ENCODE measurements at places on chromosomes 3 and 15.

DNA sequence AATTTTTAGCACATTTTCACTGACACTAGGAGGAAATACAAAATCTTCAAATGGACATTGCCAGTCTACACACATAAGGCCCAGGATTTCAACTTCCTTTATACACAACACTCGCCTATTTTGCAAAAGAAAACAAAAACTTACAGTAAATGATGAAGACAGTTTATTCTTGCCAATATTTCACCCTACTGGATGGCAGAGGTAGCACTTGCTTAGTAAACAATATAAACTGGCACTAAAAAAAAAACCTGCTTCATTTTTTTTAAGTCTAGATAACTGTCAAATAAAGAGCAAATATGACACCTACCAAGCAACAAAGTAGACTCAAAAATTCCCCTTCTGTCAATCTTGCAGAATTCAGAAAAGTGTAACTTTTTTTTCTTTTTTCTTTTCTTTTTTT lies 204.0 kb downstream of the VPS13C start:
- no peak for DNase-seq

GRCh38 chr3:133393204-133393603 lies 6.7 kb upstream of the BFSP2 start:
- no peak for DNase-seq

DNA sequence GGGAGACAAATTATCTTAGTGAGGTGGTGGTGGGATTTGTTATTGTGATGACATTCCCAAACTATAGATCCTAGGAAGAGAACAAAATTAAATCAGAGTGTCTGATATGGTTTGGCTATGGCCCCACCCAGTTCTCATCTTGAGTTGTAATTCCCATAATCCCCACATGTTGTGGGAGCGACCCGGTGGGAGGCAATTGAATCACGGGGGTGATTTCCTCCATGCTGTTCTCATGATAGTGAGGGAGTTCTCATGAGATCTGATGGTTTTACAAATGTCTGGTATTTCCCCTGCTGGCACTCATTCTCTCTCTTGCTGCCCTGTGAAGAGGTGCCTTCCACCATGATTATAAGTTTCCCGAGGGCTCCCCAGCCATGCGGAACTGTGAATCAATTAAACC lies 62.0 kb downstream of the RPL22L1 start:
- DNase-seq, result no peak

DNA sequence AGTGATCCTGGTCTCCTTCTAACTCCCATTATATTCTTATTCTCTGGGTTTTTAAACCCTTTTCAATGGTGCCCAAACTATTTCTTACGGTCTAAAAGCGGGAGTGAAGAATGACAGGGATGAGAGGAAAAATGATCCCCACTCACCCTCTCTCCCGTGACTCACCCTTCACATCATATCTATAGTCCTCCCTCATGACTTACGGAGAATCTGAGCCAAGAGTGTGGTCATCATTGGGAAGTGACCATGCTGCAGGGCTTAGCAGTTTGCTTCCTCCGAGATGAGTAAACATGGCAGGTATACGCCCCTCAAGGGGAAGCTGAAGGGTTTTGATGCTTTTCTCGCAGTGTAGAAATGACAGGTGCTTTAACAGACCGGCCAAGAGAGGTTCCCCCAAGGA lies 274.0 kb downstream of the RYR3 start:
- DNase-seq, result no peak

DNA sequence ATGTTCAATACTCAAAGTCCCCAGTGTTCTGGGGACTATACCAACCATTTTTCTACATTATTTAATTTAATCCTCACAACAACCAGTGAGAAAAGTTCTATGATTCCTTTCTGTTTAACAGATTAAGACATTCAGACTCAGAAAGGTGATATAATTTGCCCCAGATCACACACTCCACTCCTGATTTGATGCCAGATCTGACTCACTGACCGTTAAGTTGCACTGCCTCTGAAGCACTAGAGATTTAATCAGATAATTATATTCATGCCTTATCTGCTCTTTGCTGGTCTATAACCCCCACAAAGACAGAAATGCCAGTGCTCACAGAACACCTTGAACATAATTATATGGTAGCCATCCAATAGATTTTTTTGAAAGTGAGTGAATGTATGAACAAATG lies 501.0 kb downstream of the IGSF11 start:
- DNase-seq, result no peak

DNA sequence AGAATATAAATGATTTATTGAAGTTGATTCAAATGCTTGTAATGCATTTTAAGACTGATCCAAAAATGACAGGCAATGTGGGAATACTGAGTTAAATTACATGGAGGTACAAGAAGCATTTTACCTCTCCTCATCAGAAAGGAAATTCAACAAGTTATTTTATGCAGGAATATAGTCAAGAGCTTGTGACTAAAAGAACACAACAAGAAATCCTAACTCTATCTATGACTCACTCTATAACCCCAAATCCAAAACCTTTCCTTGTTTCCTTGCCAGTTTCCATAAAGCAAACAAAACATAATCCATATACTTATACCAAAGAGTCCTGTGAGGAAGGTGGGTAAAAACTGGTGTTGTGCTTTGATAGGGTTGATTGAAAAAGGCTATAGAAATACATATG lies 30.8 kb downstream of the SIN3A start:
- no peak for DNase-seq

GRCh38 chr3:129006864-129007263 lies 5.8 kb downstream of the EFCC1 start:
- no peak for DNase-seq

GRCh38 chr3:27746838-27747237 lies 24.7 kb upstream of the EOMES start:
- DNase-seq, result no peak

- DNase-seq, result no peak
Measured at GRCh38 chr3:114650808-114651207, 357.0 kb downstream of the TIGIT start.

DNA sequence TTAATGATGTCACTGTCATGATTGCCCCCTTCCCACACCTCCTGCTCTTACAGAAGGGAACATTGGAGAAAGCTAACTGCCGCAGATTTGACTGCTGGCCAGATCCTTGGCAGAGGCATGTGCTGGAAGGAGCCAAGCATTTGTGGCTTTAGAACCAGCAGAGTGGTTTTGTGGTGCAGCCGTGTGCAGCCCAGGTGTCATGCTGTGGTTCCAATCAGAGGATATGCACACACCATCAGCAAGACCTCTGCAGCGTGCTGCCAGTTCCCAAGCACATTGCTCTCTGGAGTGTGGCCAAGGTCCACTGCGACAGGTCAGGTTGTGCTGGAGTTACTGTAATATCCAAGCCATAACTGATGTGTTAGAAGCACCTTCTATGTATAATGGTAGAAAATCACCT lies 61.6 kb downstream of the OTOL1 start:
- no peak for DNase-seq

DNA sequence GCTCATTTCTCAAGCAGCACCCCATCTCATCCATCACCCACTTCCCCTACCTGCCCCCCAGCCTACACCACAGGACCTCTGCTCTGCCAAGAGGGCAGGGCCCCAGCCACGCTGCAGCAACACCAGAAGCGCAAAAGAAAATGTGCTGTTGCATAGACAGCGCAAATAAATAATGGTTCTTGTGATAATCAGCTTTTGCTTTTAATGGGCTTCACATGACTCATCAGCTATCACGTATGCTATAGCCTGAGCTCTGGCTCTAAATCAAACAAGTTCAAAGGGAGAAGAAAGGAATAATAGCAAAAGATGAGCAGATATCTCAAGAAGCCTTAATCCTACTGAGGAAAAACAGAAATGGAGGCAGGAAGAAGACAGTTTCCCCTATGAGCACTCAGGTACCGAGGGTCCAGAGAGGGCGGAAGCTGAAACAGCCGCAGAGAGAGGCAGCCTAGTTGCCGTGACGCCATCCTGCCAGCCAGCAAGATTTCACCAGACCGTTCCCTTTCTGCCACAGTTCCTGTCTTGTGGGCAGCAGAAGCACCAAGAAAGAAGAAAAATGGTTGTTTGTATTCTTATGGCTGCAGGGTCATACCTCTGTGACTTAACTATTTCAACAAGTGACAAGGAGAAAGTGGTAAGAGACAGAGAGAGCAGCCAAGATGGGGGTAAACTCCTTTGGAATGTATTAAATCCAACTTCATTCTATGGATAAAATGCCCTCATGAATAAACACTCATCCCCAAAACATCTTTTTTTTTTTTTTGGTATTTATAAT lies 22.0 kb downstream of the RAB27A start:
- peak; percentile 70 for DNase-seq

DNA sequence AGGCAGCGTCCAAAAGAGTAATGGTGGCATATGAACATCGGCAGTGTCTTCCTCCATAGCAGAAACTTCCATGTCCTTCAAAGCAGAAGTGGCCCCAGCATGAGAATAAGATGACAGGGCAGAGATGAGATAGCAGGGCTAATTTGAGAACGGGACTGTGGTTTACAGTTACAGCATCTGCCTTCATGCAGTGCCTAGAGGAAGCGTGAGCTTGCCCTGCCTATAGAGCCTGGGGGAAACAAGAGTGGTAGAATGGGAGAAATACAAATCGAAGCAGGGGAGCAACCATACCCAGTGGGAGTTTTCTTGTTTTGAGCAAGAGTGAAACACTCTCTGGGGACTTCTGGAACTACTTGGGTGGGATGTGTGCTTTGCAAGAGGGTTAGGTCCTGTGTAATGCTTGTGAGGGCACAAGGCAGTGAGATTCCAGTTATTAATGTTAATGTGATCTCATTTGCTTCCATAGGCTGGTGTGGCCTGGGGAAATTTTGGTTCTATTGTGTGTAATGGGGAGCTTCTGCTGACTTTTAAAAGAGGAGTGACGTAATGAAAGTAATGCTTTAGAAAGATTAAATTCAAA lies 616.9 kb downstream of the ZIC1 start:
- DNase-seq, result no peak

DNA sequence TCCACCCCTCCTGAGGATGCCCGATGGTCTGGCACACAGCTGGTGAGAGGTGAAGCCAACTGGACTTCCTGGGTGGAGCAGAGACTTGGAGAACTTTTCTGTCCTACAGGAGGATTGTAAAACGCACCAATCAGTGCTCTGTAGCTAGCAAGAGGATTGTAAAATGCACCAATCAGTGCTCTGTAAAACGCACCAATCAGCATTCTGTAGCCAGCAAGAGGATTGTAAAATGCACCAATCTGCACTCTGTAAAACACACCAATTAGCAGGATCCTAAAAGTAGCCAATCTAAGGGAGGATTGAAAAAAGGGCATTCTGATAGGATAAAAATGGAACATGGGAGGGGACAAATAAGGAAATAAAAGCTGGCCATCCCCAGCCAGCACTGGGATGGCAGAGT lies 150.2 kb downstream of the CHSY1 start:
- no peak for DNase-seq

- no peak for DNase-seq
Measured at GRCh38 chr3:72065872-72066641, 281.1 kb upstream of the PROK2 start.

GRCh38 chr3:174168026-174168425 lies 691.1 kb upstream of the NAALADL2 start:
- no peak for DNase-seq

GRCh38 chr15:53843166-53843565 lies 83.7 kb upstream of the WDR72 start:
- no peak for DNase-seq

DNA sequence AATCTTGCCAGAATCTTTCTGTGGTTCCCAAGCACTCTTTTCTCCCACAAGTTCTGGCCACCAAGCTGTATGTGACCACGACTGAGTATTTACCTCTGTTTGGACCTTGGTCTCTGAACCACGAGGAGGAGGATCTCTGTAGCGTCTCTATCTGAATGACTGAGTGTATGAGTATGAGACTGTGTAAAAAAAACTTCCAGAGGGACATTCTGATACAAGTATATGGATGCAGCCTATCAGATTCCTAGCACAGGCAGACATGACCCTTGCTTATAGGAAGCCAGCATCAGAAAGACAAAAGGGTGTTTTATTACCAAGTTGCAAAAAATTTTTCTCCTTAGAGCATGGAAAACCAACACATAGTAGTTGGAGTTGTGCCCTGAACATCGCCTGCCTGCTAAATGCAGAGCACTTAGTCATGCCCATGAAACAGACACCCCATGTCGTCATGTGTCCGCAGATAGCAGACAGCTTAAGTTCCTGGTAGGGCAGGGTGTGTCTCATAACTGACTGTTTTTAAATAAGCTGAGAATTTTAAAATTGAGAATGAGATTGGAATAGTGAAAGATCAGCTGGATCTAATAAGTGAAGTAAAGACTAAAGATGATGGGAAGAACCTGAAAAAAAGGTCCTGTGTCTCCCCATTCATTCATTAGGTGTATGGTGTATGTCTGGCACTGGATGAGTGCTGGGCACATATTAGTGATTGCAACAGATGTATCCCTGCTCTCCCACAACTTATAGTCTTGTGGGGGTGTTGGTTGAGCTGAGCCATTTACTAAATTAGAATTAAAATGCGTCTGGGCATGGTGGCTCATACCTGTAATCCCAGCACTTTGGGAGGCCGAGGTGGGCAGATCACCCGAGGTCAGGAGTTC lies 30.9 kb downstream of the DAG1 start:
- peak; percentile 88 for DNase-seq

DNA sequence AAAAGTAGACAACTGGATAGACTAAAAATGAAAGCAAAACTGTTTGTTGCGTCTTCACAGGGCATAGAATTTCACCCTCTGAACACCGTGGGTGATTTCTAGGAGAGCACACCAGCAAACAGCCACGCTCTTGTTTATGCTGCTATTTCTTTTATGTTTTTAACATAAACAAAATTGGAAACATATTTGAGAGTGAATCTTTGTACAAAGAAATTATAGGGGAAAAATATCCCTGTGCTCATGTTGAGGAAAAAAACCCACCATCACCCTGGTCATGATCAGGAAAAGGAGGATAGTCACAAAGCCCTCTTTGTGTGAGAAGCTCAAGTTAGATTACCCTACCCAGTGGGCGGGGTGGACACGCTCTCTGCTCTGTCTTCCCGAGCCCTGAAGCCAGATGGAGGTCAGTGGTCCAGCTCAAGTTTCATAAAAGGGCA lies 313.3 kb downstream of the SATB1 start:
- DNase-seq, result peak; percentile 36

- peak; percentile 78 for DNase-seq
Measured at GRCh38 chr3:36907911-36908646, 36.8 kb downstream of the TRANK1 start.

- no peak for DNase-seq
Measured at GRCh38 chr15:37007301-37007700, 93.0 kb downstream of the MEIS2 start.

- DNase-seq, result no peak
Measured at GRCh38 chr15:49343546-49343945, 79.5 kb upstream of the FGF7 start.

Measured in suppressor macrophage treated with lipopolysaccharide for 1 hour (primary cell).